ENCODE measurements at places on chromosomes 12 and 14.

DNA sequence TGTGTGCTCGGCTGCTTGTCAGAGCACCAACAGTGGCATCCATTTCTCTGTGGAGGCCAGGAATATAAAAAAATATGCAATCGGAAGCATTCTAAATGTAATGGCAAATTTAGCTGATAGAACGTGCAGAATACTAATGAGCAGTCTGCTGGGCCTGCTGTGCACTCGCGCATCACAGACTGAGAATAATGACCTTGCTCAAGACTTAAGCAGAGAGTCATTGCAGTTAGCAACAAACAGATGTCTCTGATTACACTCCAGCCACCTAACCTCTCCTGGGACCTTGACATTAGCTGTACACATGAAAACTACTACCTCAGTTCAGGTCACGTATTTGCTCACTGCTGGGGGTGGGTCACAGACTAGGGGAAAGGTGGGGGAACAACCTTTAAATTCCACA lies 269.2 kb upstream of the DAAM1 start:
- no peak for DNase-seq

DNA sequence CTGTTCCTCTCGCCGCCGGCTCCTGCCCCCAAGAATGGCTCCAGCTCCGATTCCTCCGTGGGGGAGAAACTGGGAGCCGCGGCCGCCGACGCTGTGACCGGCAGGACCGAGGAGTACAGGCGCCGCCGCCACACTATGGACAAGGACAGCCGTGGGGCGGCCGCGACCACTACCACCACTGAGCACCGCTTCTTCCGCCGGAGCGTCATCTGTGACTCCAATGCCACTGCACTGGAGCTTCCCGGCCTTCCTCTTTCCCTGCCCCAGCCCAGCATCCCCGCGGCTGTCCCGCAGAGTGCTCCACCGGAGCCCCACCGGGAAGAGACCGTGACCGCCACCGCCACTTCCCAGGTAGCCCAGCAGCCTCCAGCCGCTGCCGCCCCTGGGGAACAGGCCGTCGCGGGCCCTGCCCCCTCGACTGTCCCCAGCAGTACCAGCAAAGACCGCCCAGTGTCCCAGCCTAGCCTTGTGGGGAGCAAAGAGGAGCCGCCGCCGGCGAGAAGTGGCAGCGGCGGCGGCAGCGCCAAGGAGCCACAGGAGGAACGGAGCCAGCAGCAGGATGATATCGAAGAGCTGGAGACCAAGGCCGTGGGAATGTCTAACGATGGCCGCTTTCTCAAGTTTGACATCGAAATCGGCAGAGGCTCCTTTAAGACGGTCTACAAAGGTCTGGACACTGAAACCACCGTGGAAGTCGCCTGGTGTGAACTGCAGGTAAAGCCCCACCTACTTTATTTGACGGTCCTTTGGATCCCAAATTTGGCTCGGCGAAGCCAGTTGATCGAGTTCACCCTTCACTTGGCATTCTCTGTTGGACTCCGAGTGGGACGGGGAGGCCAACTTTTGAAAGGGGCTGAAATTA lies 1.5 kb downstream of the WNK1 start:
- DNase-seq = no peak

- DNase-seq = no peak
Measured at GRCh38 chr12:2876431-2877046, 435 bp downstream of the FOXM1 start.

- DNase-seq = no peak
Measured at GRCh38 chr12:114860969-114861368, 177.0 kb upstream of the TBX3 start.

- DNase-seq = no peak
Measured at GRCh38 chr12:128266541-128267130, 334 bp upstream of the TMEM132C start.

- DNase-seq = no peak
Measured at GRCh38 chr12:19113464-19113863, 16.1 kb upstream of the PLEKHA5 start.

DNA sequence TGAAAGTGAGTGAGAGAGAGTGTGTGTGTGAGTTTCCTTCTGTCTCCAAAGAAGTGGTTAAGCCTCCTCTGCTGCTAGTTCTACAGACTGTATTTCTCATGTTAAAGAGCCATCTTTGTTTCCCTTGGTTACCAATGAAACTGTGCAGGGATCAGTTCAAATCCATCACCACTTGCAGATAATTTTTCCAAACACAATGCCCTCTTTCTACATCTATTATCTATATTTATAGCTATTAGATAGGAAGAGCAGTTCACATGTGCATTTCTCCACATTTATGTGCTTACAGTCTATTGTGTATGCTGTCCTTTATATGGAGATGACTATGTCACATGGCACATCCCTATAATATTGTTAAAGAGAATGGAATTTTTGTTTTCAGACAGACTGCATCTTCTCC lies 2.2 kb upstream of the DAAM1 start:
- DNase-seq = no peak

- DNase-seq = no peak
Measured at GRCh38 chr12:27915021-27915420, 57.5 kb downstream of the PTHLH start.

GRCh38 chr14:94540031-94540794 lies 21.0 kb upstream of the SERPINA4 start:
- no peak for DNase-seq

- DNase-seq = no peak
Measured at GRCh38 chr14:76776428-76777251, 15.4 kb downstream of the VASH1 start.

- DNase-seq = no peak
Measured at GRCh38 chr12:25200703-25201102, 5.7 kb downstream of the ETFRF1 start.

- no peak for DNase-seq
Measured at GRCh38 chr12:6444031-6444430, 724 bp upstream of the CD27 start.

- DNase-seq = peak; percentile 46
Measured at GRCh38 chr14:92728759-92729364, 19.6 kb downstream of the LGMN start.

DNA sequence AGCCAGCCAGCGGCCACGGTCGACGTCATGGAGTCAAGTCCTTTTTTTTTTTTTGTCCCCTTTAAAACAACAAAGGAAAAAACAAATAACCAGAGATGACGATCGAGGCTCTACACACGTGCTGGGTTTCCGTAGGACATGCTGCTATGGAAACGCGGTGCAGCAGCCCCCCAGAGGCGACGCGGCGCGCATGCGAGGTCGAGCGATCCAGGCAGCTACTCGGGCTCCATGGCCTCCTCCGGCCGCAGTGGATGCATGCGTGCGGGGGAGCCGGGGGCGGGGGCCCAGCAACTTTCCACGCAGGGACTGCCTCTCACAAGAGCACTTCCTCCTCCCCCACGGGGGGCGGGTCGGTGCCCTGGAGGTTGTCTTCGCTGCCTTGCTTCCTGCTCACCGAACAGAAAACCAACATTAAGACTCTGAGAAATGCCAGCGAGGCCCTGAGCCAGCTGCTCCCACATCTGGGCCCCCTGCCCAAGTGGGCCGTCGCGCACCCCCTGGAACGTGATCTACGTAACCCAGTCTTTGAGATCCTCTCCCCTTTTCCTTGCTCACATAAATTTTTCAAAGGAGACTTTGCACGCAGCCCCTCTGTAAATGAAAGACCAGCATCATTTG lies 30.7 kb downstream of the P2RX4 start:
- DNase-seq = no peak

DNA sequence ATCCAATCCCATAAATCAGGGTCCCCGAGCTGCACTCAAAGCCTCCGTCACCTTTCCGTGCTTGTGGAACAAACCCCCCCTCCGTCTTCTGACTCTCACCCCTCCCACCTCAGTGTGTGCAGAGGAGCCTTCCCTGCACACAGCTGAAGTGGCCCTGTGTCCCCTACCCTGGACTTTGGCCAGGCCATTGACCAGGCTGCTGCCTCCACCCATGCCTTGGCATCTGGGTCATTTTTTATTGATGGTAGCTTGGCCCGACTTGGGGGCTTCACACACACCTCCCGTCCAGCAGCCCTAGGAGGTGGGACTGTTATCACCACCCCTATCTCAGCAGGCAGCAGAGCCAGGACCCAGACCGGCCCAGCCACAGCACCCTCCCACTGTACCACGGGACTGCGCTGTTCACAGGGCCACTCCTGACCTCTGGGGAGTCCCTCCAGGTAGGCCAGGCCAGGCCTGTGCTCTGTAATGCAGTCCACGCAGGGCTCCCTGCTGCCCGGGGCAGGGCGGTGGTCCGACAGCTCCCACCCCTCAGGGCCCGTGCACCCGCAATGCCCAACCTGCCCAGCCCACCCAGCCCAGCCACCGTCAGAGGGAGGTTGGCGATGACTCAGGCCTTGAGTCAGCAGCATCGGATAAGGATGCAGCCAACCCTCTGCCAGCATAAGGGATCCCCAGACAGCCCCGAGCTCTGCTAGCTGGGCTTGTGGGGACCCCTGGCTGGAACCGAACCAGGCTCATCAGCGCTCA lies 9.2 kb upstream of the INF2 start:
- peak; percentile 86 for DNase-seq

DNA sequence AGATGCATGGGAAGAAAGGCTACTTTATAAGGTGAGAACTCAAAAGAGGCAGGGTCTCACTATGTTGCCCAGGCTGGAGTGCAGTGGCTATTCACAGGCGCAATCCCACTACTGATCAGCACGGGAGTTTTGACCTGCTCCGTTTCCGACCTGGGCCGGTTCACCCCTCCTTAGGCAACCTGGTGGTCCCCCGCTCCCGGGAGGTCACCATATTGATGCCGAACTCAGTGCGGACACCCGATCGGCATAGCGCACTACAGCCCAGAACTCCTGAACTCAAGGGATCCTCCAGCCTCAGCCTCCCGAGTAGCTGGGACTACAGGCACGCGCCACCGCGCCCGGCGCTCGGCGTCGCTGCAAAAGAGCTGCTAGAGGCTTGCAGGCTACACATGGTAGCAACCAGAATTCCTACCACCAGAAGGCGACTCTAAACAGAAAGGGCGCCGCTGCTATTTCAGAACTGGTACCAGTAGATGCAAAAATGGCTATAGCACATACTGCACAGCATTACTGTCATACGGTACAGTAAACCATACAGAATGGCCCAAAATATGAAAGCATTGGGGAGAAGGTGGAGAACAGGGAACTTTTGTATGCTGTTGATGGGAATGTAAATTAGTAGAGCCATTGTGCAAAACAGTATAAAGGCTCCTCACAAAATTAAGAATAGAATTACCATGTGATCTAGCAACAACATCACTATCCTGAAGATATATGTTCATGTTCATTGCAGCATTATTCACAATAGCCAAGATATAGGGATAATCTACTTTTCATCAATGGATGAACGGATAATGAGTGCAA lies 1.2 kb upstream of the NEMF start:
- DNase-seq = peak; percentile 62

DNA sequence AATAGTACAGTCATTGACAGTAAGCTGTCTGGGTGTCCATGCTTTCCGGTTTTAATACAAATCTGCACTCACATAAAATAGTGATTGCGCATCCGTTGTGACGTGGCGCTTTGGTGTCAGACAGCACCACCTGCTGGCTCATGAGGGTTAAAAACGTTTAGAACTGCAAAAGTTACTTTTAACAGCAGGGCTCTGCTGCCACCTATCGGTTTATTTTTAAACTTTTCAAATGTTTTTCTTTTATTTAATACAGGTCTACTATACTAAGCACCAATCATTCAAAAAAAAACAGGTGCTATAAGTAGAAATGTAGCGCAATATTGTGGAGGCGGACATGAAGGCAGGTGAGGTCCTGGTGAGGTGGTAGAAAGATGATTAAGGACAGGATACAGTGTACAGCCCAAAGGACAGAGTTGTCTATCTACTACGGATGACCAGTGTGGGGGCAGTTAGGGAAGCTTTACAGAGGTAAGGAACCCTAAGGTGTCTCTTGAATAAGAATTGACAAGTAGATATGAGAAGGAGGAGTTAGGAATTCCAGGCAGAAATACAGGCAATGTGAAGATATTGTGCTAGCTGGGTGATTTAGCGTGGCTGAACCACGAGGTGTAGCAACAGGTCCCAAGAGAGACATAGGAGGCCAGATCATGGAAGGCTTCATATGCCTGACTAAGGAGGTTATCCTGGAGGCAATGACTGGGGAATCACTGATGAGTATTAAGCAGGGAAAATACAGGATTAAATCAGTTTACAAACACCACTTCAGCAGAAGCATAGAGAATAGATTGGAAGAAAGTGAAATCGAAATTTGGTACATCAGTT lies 91.5 kb upstream of the PRB2 start:
- DNase-seq = no peak
